IMR-90 (cell line): ENCODE measurements at places on chromosomes 2 and 18. TPM values are rescaled to one million over a fixed set of nuclear protein-coding genes. Genes with fewer than 3 reads are reported as not detected.

- no peaks in the 10 kb centered on the region for H3K27me3 ChIP-seq
- no peaks in the 10 kb centered on the region for H3K36me3 ChIP-seq
- no peak overlapping the region for H3K27ac ChIP-seq
- DNase-seq = peak; percentile 7
Measured at GRCh38 chr2:145460112-145460511, 940.2 kb upstream of the ZEB2 start.

GRCh38 chr2:41736586-41736985, 311.2 kb upstream of the PKDCC start:
- no peak overlapping the region for H3K4me3 ChIP-seq
- H3K4me1 ChIP-seq = no peaks in the 10 kb centered on the region
- H3K36me3 ChIP-seq = no peaks in the 10 kb centered on the region

Gene CABYR
- polyA plus RNA-seq = 6.2 and 7.1 TPM in 2 replicates

Gene IGFBP5
- 1,339 and 1,767 TPM in 2 replicates for polyA plus RNA-seq

GRCh38 chr2:227488045-227488444, 16.1 kb downstream of the AGFG1 start:
- no peak overlapping the region for H3K4me3 ChIP-seq
- H3K27ac ChIP-seq = no peak overlapping the region
- no peaks in the 10 kb centered on the region for H3K36me3 ChIP-seq
- H3K27me3 ChIP-seq = no peaks in the 10 kb centered on the region
- DNase-seq = no peak
- H3K4me1 ChIP-seq = no peaks in the 10 kb centered on the region; the same call in 1 of the 2 replicates

DNA sequence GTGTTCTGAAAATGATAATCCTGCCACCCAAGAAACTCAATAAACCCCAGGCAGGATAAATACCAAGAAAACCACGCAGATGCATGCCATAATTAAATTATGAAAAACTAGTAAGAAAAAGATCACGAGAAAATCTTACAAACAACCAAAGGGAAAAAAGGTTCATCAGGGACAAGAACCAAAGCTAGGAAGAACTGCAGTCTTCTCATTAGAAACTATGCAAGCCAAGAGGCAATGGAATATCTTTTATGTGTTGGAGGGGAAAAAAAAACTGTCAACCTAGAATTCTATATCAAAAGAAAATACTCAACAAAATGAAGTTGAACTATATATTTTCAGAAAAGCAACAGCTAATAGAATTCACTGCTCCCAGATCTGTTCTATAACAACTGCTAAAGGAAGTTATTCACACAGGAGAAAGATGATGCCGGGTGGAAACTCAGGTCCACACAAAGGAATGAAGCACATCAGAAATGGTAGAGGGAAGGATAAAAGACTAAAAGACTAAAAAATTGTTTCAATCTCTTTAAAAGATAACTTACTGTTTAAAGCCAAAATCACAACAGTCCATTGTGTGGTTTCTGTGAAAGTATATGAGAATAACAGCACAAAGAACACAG, 55.0 kb downstream of the NDUFA10 start:
- H3K36me3 ChIP-seq = peaks cover 31% of the 10 kb centered on the region
- no peaks in the 10 kb centered on the region for H3K4me1 ChIP-seq
- no peak for DNase-seq
- no peak overlapping the region for H3K27ac ChIP-seq
- no peaks in the 10 kb centered on the region for H3K27me3 ChIP-seq

DNA sequence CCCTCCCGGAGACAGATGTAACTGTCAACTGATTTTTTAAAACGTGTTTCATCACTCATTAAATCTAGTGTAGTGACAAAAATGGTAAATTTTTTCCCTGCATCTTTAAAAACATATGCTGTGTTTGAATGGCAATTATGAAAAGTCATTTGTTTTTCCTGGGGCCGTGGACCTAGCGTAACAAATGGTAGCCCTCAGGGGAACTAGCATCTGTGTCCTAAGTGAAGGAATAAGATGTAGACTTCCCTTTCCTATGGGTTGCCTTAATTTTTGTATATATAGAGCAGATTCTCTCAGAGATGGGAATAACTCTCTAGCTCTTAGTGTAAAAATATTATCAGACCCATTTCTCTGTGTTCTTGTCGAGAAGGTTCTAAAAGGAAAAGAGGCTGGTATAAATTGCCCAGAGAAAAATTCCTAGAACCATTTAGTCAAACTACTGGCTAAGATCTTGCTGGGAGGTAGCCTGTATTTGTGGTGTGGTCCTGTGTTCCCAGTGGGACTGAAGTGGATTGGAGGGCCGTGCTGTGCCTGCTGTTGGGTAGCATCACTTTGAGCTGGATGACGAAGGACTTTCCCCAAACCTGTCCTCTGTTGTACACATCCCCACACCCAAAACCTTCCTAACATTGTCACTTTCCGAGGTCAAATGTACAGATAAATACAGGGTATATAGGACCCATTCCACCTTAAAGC, 85.8 kb downstream of the LIMS1 start:
- H3K4me3 ChIP-seq = no peak overlapping the region
- H3K4me1 ChIP-seq = peaks cover 35% of the 10 kb centered on the region

- no peak overlapping the region for H3K4me3 ChIP-seq
- H3K4me1 ChIP-seq = no peaks in the 10 kb centered on the region
Measured at GRCh38 chr2:228798458-228799207, 472.5 kb downstream of the PID1 start.

DNA sequence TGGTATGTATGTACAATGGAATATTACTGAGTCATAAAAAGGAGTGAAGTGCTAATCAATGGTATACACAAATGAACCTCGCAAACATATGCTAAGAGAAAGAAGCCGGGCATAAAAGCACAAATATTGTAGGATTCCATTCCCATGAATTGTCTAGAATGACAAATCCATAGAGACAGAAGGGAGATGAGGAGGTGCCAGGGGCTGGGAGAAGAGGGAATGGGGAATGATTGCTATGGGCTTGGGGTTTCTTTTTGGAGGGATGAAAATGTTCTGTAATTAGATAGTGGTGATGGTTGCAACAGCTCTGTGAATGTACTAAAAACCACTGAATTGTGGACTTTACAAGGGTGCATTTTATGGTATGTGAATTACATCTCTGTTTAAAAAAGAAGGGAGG, 73.5 kb downstream of the GLI2 start:
- H3K4me3 ChIP-seq = no peak overlapping the region
- H3K4me1 ChIP-seq = peaks cover 17% of the 10 kb centered on the region
- no peaks in the 10 kb centered on the region for H3K27me3 ChIP-seq
- peaks cover 35% of the 10 kb centered on the region for H3K36me3 ChIP-seq
- H3K27ac ChIP-seq = no peak overlapping the region

GRCh38 chr2:240575101-240575965, 7.0 kb downstream of the RNPEPL1 start:
- no peak overlapping the region for H3K27ac ChIP-seq
- H3K4me3 ChIP-seq = no peak overlapping the region
- no peaks in the 10 kb centered on the region for H3K27me3 ChIP-seq
- no peak for DNase-seq
- peaks cover 8% of the 10 kb centered on the region; the same call in 1 of the 2 replicates for H3K4me1 ChIP-seq

- H3K36me3 ChIP-seq = peaks cover 73% of the 10 kb centered on the region
- no peaks in the 10 kb centered on the region for H3K27me3 ChIP-seq
- peak overlapping the region; percentile 99 for H3K4me3 ChIP-seq
- no peak for DNase-seq
- H3K4me1 ChIP-seq = peaks cover 2% of the 10 kb centered on the region; the same call in 1 of the 2 replicates
Measured at GRCh38 chr2:66440708-66441497, 6.0 kb downstream of the MEIS1 start.

DNA sequence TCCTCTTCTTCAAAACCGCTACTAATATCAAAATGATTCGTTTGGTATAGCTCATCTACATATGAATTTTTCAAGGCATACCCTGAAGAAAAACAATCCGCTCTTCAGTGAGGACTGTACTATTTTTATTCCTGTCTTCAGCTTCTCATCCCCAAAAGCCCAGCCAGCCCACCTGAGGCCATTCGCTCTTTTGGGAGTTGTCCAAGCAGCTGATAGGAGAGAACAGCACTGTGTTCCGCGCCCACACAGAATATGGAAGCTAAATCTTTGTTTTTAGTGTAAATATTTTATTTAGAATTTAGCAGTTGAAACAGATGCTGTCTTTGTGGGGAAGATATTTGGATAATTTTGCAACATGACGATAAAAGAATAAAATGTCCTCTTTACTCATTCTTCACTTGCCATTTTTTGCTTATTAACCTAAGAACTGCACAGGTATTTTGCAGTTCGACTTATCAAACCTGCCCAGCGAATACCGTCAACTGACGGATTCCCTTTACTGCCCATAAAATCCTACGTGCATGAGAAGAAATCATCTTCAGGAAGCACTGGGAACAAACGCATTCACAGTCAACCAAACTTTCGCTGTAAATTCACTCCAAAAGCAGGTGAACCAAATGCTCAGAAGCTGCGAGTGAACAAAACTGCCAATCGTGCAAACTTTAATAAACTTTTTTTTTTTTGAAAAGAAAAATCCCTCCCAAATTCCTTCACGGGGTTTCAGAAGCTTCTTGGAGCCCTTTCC, 3.4 kb downstream of the ZNF521 start:
- DNase-seq = no peak
- no peaks in the 10 kb centered on the region for H3K36me3 ChIP-seq
- H3K4me3 ChIP-seq = peak overlapping the region; percentile 97
- no peaks in the 10 kb centered on the region for H3K27me3 ChIP-seq

DNA sequence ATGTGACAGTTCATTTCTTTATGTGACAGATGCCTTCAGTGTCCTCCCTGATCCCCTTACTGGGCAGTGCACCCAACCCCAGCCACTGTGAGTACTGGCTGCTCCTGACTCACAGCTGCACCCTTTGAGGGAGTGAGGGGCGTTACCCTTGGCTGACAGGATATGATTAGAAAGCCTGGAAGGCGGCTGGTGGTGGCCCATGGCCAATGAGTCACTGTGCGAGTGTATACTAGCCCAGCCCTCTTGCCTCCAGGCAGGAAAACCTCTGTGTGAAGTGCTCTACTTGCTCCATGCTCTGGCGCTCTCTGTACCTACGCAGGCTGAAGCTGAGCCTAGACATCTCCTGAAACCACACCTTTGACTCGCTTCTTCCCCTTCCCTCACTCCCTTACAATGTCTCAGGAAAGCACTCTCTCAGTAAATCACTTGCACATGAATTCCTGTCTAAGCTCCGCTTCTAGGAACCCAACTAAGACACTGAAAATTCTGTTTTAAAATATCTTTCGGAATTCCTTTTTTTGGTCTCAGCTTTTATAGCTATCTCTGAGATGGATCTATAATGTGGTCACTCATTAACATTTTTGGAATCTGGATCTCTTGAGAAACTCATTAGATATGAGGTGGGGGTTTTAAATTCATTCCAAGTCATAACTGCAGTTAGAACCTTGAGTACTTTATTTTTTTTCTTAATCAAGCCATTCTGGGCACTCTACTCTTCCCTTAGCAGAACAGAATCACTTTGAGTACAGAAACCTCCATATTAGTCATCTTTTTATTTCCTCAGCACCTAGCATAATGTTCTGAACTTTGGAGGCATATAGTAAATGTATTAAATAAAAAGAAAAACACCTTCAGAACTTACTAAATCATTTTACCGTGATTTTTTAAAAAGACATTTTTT, 25.3 kb upstream of the STAM2 start:
- peak; percentile 98 for DNase-seq
- no peaks in the 10 kb centered on the region for H3K27me3 ChIP-seq
- no peak overlapping the region; the same call in 1 of the 2 replicates for H3K4me3 ChIP-seq
- no peaks in the 10 kb centered on the region for H3K4me1 ChIP-seq

Gene IL1F10
- polyA plus RNA-seq = not detected in 2 replicates

DNA sequence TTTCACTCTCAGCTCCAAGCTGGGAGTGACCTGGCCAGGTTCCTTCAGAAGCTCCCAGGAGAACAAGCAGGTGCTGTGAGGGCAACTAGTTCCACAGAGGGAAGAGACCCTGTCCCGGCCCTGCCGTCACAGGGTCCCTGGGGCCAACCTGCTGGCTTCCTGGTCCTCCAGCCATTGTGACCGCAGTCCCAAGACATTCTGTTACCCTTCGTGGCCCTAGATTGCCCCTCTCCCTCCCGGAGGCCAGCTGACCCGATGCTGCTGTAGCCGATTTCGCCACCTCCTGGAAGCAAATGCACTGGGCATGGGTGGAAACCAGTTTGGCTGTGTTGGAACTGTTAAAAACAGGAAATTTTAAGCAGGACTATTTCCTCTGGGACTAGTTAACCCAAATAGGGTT, 55.4 kb downstream of the EPAS1 start:
- no peak overlapping the region for H3K4me3 ChIP-seq
- no peaks in the 10 kb centered on the region for H3K27me3 ChIP-seq

DNA sequence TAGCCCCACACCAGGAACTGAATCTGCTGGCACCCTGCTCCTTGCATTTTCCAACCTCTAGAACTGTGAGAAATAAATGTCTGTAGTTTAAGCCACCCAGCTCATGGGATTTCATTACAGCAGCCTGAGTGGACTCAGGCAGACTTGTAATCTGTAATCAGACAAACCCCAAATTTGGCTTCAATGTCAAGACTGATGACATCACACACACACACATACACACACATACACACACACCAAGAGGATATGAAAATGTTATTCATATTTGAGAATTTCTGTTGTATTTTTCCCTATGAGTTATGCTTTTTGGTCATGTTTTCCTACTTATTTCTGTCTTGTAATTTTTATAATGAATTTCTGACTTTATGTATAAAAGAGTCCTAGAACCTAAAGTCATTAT, 83.8 kb upstream of the GLI2 start:
- H3K4me3 ChIP-seq = no peak overlapping the region
- H3K27me3 ChIP-seq = no peaks in the 10 kb centered on the region; the same call in 1 of the 2 replicates
- DNase-seq = no peak
- peaks cover 5% of the 10 kb centered on the region; the same call in 1 of the 2 replicates for H3K4me1 ChIP-seq

- H3K4me3 ChIP-seq = no peak overlapping the region
- H3K27ac ChIP-seq = no peak overlapping the region
- no peaks in the 10 kb centered on the region for H3K36me3 ChIP-seq
Measured at GRCh38 chr2:198004173-198004572, 199.8 kb downstream of the PLCL1 start.

Gene KLF7
- 23.1 and 24.1 TPM in 2 replicates for polyA plus RNA-seq

- peaks cover 11% of the 10 kb centered on the region for H3K4me1 ChIP-seq
- no peaks in the 10 kb centered on the region for H3K36me3 ChIP-seq
- no peaks in the 10 kb centered on the region for H3K27me3 ChIP-seq
- DNase-seq = peak; percentile 33
Measured at GRCh38 chr2:40421631-40422297, 30.1 kb downstream of the SLC8A1 start.

Gene ABCB11
- polyA plus RNA-seq = not detected in 2 replicates

GRCh38 chr2:177669625-177670330, 277.2 kb downstream of the AGPS start:
- no peak overlapping the region for H3K4me3 ChIP-seq
- H3K36me3 ChIP-seq = no peaks in the 10 kb centered on the region
- DNase-seq = no peak
- no peak overlapping the region for H3K27ac ChIP-seq
- no peaks in the 10 kb centered on the region for H3K27me3 ChIP-seq

- no peak overlapping the region for H3K27ac ChIP-seq
- DNase-seq = no peak
- no peaks in the 10 kb centered on the region for H3K27me3 ChIP-seq
- H3K4me3 ChIP-seq = no peak overlapping the region
Measured at GRCh38 chr2:109440499-109441156, 173.1 kb downstream of the SEPTIN10 start.

Gene GKN2
- not detected in 2 replicates for polyA plus RNA-seq

Gene CHST9
- not detected in 2 replicates for polyA plus RNA-seq
